ENCODE measurements at places on chromosomes 5 and 9.

- DNase-seq = no peak
Measured at GRCh38 chr9:69895185-69895584, 74.6 kb downstream of the CFAP95 start.

DNA sequence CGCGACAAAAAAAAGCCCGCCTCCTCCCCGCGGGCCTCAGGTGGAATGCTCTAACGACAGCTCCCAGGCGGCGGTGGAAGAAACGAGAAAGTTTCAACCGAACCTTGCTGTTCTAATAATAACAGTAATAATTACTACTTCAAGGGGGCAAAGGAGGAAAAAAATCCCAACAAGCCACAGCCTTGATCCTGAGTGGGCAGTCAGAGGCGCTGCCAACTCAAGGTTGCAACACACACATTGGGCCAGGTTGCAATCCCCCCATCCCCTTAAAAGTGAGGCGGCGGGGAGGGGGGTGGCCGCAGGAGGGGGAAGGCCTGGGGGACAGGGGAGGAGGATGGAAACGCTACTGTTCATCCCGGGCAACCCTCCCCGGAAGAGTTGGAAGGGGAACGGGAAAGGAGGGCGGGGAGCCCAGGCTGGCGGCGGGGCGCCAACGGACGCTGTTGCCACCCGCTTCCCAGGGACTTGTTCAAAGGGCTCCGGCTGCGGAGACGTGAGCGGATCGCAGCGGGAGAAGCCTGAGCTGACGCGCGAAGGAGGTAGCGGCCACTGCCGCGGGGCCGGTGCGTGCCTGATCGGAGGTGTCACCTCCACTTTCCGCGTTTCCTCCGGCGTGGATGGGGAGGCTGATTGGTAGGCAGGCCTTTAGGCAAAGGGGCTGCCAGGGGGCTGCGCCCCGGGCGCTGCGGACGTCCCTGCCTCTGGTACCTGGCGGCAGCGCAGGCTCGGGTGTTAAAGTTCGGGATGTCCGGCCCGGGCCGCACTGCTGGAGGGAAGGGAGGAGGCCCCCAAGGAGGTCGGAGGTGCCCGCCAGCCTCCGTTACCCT is 647 bp downstream of the SMARCA2 start:
- no peak for DNase-seq

GRCh38 chr5:145689235-145689634 is 145.9 kb downstream of the PRELID2 start:
- no peak for DNase-seq

DNA sequence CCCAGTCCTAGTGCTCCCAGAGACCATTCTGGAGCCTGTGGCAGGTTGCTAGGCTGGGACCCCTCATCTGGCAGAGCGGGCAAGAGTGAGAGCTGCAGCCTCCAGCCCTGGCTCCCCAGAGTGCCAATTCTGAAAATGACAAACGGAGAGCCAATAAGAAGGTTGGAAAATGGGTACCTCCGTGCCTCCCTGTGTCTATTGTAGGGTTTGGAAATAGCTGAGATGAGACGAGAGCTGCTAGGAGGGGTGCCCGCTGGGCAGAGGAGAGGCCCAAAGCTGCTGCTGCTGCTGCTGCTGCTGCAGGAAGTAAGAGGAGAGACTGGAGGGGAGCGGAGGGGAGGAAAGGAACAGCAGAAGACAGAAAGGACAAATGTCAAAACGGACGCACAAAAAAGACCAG is 36.0 kb upstream of the FUBP3 start:
- no peak for DNase-seq

DNA sequence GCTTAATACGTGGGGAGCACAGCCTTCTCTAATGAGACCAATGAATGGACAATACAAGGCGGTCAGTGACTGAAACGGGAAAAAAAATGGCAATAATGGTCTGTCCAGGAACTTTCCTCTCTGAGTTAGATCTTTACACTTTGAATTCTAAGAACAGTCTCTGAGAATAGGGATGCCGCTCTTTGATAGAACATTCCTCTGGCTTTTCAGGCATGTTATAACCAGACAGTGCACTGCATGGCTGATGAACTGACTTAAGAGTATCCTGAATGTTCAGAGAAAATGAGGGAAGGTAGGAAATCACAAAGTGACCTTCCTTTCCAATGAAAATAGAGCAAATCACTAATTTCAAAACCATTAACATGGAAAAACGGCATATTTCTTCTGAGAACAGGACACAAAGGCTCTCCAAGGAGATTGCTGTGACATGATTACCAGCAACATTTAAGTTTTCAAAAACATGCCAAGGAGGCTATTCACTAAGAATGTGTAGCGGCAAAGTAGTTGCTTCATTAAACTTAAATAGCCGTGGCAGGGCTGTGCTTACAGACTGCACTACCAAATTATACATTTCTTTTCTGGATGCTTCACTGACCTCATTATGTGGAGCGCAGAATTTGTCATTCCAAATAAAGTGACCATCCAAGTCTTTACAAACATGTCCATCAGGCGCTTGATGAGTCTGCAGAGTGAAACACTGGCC is 105.9 kb downstream of the MARCHF3 start:
- no peak for DNase-seq

- no peak for DNase-seq
Measured at GRCh38 chr5:6026766-6027406, 351.5 kb downstream of the MED10 start.

DNA sequence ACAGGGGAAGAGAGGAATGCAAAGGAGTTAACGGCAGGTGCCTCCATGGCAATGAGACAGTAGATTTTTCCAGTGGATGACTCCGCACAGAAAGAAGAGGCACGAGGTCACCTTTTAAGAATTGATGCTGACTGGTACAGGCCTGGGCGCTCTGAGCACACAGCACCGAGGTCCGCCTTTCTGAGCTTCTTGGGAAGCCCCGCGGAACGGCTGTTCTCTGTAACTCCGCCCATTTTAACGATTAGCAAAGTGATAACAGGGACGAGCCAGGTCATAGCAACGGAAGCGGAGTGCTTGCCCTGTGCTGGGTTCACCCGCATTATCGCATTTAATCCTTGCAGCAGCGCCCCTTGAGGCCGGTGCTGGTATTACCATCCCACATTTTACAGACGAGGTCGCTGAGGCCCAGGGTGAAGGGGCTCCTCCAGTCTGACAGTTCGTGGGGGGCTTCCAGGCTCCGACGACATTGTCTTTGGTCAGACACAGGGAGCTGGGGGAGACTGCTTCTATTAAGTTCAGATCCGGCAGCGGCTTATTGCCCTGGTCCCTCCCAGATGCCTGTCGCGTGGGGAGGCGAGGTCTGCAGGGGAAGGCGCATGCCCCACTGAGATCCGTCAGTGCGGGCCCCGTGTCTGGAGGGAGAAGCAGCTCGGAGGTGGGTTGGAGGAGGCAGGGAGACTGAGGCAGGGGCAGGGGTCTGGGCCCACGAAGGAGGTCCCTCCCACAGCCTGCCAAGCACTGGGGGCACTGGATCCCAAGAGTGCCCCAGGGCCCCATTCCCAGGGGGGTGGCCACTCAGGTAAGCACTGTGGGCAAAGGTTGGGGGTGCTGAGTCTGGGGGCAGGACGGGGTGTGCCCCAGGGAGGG is 22.3 kb upstream of the HMCN2 start:
- DNase-seq = peak; percentile 40

GRCh38 chr5:28014779-28015178 is 976.4 kb upstream of the CDH9 start:
- no peak for DNase-seq

GRCh38 chr9:134925011-134925511 is 7.3 kb upstream of the FCN1 start:
- no peak for DNase-seq

- DNase-seq = no peak
Measured at GRCh38 chr5:174897281-174897950, 173.0 kb downstream of the MSX2 start.

DNA sequence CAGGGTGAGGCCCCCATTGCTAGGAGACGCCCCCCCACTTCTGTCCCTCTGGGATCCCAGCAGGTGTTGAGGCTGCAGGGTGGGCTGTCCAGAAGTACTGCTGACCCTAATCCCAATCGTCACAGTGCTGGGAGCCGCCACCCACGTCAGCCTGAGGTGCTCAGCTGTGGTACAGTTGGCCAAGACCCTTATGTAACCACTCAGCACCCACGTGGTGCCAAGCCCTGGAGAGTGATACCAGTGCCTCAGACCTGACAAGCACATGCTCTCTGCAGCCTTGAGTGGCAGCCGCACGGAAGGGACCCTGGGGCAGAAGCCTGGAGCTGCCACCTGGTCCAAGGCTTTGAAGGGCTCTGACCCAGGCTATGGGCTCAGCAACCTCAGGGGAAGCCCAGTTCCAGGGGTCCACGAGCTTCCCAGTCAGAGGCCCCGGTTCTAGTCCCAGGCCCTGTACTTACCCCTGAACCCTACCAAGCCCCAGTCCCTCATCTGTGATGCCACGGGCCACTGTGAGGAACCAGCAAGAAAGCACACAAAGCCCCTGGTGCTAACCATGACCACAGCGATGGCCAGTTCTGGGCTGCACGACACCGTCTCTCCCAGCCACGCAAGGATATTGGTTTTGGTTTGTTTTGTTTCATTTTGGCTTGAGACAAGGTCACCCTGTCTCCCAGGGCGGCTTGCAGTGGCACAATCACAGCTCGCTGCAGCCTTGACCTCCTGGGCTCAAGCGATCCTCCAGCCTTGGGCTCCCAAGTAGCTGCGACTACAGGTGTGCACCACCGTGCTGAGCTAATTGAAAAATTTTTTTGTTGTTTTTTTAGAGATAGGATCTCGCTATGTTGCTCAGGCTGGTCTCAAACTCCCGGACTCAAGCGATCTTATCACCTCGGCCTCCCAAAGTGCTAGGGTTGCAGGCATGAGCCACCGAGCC is 50.7 kb downstream of the DBH start:
- DNase-seq = no peak

DNA sequence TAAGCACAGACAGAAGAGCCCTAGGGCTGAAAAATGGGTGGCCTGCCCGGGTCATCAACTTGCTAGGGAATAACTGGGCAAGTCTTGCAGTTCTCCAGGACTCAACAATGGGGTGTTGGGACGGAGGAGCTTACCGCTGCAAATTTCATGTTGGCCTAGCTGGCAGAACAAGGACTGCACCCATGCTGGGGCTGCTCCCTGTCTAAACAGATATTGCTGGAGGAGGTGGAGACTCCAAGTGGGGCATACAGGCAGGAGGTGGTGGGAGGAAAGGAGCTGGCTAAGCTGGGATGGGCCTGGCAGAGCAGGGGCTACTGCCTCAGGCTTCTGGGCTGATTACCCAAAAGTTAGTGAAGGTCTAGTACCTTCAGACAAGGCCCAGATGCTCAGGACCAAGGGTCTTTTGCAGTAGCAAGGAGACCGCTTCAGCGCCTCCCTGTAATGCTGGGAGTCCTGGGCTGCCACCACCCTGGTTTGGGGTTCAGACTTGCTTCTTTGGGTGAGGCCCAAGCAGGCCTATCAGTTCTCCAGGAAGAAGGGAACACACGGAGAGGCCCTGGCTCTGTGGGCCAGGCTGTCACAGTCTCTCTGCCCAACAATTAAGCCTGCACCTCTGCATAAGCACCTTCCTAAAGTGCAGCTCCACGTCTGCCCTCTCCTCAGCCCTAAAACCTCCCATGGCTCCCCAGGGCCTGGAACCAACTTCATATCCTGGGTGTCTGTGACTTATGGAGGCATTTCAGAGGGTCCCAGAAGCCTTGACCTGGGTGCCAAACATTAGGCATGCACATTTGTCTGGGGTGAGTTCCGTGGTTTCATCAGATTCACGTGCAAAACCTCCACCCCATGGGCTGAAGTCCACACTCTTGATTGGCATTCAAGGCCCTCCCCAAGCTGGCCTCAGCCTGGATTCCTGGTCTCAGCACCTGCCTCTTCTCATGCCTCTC is 24.2 kb upstream of the KIF12 start:
- no peak for DNase-seq

DNA sequence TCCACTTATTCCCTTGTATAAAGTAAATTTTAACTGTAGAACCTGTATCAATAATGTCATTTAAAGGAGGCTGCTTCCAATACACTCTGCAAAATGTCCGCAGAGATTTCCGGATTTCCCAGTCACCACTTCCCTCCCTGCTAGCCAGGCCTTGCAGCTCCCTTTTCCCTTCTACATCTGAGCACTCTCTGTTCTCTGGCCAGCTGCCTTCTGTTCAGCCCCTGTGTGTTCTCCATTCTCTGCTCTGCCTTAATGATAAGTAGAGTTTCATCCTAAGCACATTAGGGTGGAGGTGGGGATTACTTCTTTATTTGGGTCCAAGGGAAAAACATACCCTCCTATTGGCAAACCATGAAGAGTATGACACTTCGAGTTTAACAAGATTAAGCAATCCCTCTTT is 719.6 kb upstream of the WWC1 start:
- DNase-seq = no peak

DNA sequence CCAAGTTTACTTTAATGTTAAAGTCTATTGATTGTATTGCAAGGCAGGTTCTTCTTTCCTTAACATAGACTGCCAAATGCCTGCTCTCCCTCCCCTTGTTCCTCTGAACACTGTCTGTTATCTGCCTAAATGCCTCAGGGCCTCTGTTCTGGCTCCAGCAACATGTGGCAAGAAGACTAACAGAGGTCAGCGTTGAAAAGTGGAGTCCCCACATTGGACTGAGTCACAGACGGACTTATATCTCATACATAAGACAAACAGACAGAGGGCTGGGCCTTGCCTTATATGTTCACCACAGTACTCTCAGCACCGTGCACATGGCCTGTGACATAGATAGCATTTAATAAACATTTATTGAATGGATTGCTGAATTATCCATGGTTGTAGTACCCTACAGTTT is 91.4 kb downstream of the TSSK1B start:
- DNase-seq = no peak

- DNase-seq = no peak
Measured at GRCh38 chr5:61366497-61367240, 34.6 kb downstream of the ZSWIM6 start.

DNA sequence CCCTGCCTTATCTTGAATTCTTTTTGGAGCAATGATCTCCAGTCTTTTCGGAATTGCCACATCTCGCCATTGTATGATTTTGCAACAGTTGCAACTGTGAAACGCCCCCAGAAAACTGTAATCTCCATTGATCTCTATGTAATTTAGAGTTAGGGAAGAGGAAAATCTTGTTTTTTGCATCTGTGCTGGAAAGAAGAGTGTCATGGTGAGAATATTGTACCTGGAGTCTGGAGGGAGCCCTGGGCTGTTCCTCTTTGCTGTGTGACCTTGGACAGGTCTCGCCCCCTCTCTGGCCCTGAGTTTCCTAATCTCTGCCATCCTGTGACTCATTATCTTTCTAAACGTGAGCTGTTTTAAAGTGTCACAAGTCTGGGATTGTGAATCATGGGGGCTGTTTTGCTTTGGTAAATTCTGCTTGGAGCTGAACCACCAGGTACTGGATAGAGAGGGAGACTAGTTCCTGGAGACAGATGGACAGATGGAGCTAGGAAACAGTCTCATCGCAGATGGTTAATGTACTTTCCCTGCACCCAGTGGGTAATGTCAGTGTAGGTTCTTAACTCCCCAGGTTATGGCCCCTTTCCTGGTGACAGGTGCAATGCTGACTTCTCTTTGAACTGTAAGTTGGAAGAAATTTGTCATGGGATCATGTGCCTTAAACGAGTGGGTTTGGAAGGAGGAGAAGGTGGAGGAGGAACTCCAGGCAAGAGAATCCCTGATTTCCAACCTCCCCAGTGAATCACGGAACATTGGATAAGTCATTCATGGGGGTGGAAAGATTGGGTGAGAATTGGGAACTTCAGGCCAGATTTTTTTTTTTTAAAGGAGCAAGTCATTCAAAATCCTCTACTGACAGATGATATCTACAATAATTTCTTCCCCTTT is 19.6 kb downstream of the PPARGC1B start:
- no peak for DNase-seq

Data from fibroblast of skin of abdomen (primary cell).